ENCODE measurements at places on chromosomes 2 and 18.

GRCh38 chr2:201992960-201993359 lies 40.7 kb upstream of the FZD7 start:
- no peak for DNase-seq

DNA sequence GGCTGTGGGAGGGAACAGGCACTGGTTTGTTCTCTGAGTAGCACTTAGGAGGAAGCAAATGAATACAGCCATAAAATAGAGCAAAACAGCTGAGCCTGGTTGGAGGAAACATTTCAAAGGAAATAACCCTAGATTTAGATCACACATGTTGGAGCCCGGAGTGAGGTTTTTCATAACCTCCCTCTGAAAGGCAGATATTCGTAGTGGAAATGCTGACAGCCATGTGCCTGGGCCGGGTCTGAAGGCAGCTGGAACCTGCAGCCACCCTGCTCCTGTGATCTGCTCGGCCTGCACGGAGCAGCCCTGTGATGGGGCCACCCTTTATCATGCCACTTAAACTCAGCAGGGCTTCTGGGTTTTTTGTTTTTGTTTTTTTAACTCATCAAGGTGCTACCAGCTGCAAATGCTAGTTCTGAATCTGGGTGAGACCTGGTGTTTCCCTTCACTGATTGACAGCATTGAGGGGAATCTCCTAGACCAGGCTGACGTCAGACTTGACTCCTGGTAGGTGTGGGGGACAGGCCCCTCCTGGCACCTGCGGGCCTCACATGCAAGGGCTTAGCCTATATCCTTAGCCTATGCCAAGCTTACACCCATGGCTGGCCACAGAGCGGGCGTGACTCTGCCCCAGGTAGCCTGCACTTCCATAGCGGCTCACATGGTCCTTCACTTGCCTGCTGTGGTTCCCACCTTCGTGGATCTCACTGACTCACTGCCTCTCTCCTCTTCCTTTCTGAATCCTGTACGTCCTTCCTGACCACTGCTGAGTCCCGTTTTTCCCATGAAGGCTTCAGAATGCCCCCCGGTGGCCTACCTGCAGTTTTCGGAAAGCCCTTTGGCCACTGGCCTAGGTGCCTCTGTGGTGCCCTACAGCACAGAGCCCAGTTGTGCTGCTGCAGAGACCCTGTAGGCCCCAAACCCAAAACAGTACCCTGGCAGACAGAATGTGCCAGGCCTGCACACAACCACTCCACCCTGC lies 217.3 kb downstream of the SEPTIN10 start:
- DNase-seq, result no peak

- no peak for DNase-seq
These were observed 522.9 kb upstream of the TNP1 start for GRCh38 chr2:217382794-217383193.

GRCh38 chr18:25253136-25253535 lies 98.8 kb downstream of the ZNF521 start:
- DNase-seq, result no peak

- no peak for DNase-seq
These were observed 10.4 kb downstream of the TCF7L1 start for GRCh38 chr2:85143463-85144082.

- DNase-seq, result no peak
These were observed 131.1 kb upstream of the FAM98A start for GRCh38 chr2:33730193-33730592.

DNA sequence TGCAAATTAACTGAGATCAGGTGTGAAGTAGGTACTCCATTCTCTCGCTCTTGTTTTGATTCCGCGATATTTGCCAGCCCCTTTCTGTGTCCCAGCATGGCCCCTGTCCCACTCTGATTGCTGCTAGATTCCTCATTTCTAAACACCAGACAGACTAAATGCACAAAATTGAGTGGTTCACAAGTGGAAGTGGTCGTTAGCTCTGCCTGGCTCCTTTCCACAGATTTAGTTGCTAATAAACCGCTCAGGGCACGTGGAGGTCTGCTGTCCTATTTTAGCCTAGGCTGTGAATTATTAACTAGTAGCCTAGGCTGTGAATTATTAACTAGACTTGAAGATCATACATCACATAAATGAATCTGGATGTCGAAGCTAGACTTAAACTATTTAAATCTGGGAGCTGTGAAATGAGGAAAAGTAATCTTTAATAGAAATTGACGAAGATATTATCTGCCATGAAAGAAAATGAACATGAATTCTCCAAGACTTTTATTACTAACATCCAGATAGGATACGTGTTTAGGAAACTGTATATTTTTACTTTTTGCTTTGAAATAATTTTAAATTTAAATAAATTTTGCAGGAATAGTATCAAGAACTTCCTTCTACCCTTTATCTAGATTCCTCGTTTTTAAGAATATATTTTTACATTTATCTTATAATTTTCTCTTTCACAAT lies 3.7 kb downstream of the IL1RL2 start:
- DNase-seq, result no peak

DNA sequence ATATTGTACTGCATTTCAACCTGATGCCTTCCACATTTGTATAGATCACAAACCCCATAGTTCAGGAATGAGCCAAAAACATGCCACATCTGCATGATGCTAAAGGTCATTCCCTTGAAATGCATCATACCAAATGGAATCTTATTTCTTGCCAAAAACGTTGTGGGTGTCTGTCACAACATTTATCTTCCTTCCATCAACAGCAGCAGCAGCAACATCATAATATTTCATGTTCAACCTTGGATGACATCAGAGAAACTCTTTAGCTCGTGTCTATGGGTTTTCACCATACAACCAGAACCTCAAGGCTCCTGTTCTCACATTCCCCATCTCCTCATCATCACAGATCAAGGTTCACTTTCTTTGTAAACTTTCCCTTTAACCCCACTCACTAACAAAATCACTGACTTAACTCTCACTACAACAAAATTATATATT lies 221.3 kb upstream of the CTAGE1 start:
- no peak for DNase-seq

GRCh38 chr18:74289137-74289536 lies 2.6 kb downstream of the CYB5A start:
- DNase-seq, result no peak
